Dorsolateral prefrontal cortex (tissue), 122 donors: ENCODE measurements at places on chromosomes 12 and 14.
A peak's percentile ranks its signal among the peaks of the same experiment; 100 is the strongest.

DNA sequence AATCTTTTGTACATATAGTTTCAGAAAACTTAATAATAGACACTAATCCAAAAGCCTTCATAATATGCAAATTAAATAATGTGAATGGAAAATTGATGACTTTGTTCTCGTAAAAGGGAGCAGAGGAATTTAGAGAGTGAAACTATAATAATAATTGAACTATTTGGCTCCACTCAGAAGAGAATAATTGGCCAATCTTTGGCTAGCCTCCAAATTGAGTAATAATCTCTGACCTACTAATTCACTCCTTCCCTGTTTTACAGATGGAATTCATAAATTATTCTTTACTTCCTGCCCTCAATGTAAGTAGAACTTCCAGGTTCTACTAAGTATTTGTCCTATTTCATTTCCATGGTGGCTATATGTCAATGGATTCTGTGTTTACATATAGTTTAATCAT, 15.8 kb downstream of the TRIM9 start:
- DNase-seq: no peak

DNA sequence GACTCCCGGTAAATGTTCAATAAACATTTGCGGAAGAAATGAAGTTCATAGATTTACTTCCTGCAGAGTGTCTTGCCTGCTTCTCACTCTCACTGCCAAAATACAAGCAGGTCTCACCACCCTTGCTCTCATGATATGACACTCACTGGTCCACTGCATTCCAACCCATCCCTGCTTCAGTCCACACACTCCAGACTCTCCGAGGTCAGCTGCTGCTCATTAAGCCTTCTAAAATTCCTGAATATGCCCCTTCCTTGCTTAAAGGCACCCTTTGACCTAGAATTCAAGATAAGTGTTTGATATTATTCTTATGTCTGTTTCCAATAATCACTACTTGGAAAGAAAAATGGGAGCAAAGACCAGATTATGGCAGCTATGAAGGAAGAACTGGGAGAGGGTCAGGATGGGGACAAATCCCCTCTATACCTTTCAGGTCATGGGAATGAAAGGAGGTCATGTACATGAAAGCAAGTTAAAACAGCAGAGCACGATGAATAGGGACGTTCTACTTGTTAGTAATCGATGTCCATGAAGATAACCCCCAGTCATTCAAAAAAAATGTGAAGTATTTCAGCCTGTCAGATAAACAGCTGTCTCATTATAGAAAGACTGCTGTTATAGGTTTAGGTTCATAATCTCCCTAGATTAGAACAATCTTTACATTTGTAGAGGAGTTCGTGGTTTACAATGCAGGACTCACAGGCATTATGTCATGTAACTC, 10.5 kb upstream of the NID2 start:
- DNase-seq: no peak

GRCh38 chr12:91178139-91178561, 4.5 kb downstream of the DCN start:
- no peak for DNase-seq

DNA sequence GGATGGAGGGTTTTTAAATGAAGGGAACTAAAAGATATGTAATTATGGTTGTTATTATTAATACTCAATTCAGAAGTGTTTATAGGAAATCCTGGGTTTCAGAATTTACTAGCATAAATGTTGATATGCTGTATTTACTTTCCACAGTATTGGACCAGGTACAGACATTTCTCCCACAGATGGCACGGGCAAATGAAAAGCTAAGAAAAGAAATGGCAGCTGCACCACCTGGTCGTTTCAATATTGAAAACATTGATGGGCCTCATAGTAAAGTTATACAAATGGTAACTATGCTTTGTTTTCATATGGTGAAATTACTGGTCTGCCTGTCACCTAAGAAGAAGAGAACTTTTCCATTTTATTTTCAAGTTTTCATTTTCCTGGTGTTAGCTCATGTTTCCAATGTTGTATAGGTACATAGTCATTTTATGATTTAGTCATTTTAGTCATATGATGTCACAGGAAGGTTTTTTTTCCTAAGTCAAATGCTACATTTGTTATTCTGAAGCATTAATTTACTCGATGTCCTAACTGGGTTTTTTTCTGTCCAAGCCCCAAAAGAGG, 5.5 kb downstream of the NOPCHAP1 start:
- DNase-seq: no peak

DNA sequence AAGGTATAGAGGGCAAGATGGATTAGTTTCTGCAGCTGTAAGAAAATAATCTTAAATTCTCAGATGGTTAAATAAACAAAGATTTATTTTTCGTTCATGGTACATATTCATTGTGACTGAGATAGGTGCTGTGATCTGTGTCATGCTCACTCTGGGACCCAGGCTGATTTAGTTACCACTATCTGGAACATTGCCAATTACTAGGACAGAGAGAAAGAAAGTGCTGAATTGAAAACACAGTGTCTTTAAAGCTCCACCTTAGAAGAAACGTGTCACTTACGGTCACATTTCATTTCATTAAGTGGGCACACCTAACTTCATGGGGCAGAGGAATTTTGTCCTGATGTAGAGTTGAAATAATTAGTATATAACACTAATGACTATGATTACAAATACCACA, 430.0 kb downstream of the CCDC91 start:
- no peak for DNase-seq

- peak; percentile 43 for DNase-seq
Observed at GRCh38 chr14:103545219-103545914, 16.4 kb downstream of the TRMT61A start.

DNA sequence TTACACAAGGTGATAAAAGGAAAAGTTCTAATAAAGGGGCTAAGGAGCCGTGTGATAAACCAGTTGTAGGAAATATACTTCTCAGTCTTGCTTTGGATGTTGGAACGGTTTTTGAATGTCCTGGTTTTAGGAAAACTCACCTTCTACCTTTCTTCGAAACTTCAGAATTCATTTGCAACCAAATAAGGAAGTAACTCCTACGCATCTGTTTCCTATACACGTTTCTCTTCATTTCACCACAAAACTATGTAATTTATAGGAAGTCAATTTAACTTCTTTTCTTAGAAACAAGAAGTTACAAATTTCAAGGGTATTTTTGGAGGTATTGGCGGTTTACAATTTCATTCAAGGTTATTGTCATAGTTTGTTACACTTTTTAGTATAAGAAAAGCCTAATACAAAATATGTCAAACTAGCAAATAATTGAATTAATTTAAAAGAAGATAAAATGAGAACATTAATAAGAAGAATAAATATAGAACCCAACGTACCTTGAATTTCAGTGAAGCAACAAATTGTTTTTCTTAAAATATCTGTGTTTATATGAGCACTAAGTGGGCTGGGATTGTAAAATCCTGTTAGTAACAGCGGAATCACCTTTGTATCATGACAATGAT, 33.2 kb upstream of the CD69 start:
- no peak for DNase-seq

GRCh38 chr12:11324426-11324825, 14.2 kb upstream of the PRB4 start:
- DNase-seq: no peak

- no peak for DNase-seq
Observed at GRCh38 chr12:6468283-6468575, 2.2 kb downstream of the VAMP1 start.

DNA sequence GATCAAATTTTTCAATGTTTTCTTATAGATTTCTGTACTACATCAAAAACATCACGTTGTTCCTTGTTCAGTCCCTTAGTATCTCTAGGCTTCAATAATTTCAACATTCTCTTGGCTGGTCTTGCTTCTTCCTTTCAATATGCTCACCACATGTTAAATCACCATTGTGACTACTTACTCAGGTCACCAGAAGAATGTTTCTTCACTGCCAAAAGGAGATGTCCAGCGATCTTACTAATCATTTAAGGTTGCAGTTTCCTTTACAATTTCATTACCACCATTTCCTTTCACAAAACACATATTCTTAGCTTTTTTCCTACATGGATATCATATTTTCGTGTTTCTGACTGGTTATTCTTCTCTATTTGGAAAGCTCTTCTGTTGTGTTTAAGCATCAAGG, 363.8 kb downstream of the NAV3 start:
- no peak for DNase-seq

DNA sequence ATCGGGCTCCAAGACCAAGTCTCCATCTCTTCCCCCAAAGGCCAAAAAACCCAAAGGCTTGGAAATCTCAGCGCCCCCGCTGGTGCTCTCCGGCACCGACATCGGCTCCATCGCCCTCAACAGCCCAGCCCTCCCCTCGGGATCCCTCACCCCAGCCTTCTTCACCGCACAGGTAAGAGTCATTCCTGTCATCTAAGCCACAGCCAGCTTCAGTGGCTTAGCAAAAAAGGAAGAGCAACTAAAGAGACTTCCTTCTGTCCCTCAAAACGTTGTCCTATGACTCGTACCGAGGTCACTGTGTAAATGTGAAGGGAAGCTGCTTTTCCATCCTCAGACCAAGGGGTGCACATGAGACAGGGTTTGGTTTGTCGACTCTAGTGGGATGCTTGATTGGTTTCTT, 53.4 kb downstream of the ELK3 start:
- DNase-seq: no peak

DNA sequence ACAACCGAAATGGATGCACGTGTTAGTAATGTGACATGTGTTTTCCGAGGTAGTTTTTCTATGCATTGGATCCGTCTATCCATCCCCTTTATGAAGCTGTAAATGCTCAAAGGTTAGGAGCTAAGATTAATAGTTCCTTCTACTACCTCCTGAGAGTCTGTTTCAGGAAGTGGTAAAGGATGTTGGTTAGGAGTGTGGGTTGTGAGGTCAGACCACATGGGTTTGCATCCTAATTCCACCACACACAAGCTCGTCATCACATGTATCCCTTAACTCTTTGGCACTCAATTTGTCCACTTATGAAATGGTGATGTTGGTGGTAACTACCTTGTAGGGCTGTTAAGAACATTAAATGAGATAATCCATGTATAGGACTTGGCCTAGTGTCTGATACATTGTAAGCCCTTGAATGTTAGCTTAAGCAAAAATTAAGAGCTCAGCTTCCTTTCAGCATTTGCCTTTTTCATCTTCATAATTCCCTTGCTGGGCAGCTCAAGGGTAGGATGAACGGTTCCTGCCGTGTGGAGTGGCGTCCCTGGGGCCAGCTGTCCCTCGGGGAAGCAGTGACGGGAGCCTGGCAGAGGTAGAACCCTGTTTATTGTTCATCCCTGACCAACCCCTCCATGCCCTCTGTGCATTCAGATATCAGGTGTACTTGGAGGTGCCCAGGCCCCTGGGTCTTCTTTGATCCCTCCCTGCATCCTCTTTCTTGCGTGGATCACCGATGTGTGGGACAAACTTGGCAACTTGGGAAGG, 52.3 kb downstream of the TSPAN9 start:
- no peak for DNase-seq

GRCh38 chr14:75323571-75323970, 44.9 kb downstream of the FOS start:
- no peak for DNase-seq

GRCh38 chr12:32105986-32106516, 596 bp upstream of the BICD1 start:
- no peak for DNase-seq

- no peak for DNase-seq
Observed at GRCh38 chr14:72512281-72512680, 381.6 kb downstream of the DPF3 start.

DNA sequence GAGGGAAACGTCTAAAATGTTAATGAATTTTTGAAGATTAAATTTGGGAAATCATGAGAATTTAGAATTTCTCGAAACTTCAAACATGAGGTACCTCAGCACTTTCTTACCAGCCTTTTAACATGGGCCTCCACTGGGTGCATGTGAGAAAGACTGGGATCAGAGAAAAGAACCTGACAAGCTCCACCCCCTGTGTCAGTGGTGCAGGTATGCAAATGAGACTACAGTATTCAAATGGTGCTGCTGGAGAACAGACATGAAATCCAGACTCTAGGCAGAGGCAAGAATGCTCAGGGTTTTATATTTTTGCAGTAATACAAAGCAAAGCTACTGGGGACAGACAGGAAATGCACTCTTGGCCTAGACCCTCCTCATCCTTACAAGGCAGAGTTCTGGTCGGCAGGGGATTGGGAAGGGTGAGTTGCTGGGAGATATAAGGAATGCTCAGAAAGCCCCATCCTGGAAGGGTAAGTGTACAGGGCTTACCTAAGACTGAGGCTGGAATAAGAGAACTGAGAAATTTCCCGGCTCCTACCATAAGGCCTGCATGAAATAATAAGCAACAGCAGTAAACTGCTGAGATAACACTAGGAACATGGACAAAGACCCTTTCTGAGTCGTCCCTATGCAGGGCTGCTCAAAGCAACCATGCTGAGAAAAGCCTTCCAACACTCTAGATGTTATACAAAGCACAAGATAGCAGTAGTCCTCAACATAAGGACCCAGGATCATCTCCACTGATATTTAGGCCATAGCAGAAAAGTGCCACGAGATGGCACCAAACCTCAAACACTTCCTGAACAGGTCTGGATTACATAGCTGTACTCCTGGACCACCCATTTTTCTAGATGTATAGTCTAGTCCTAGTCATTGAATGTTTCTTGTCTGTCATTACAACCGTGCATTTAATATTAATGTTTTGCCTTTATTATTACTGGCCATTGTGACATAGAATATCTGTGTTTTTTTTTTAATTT, 260.8 kb downstream of the RASSF9 start:
- DNase-seq: no peak

- peak; percentile 41 for DNase-seq
Observed at GRCh38 chr12:132144810-132145168, 532 bp downstream of the NOC4L start.

DNA sequence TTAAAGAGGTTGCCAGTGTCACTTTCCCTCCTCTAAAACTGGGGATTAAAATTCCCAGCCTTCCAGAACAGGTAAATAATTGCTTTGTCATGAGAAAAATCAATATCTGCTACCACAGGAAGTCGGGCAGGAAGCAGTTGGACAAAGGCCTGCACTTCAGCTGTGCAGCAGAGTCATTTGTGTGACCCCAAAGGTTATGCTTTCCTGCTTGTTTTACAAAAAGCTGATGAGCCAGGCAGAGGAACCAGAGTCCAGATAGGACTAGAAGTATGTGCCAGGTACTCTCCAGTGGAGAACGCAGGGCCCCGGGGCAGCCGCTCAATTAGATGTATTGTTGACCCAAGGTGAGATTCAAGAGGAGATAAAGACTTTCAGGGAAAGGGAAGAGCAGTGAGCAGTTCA, 117.1 kb upstream of the FRMD6 start:
- no peak for DNase-seq

DNA sequence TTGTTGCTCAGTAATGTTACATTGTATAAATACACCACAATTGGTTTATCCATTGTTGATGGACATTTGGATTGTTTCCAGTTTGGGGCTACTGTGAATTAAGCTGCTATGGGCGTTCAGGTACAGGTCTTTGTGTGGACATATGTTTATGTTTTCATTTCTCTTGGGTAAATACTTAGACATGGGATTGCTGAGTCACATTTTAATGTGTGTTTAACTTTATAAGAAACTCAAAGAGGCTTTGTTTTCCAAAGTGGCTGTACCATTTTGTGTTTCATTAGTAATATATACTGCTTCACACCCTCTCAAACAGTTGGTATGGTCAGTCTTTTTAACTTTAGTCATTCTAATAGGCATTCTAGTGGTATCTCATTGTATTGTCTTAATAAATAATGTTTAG, 225.0 kb downstream of the SPTSSA start:
- no peak for DNase-seq

GRCh38 chr12:54598970-54599369, 10.5 kb upstream of the PPP1R1A start:
- no peak for DNase-seq

GRCh38 chr12:14153803-14154202, 172.4 kb upstream of the GRIN2B start:
- no peak for DNase-seq
